ENCODE measurements at places on chromosomes 12 and 14.

GRCh38 chr14:72742838-72743195, 151.1 kb downstream of the DPF3 start:
- no peak for DNase-seq

DNA sequence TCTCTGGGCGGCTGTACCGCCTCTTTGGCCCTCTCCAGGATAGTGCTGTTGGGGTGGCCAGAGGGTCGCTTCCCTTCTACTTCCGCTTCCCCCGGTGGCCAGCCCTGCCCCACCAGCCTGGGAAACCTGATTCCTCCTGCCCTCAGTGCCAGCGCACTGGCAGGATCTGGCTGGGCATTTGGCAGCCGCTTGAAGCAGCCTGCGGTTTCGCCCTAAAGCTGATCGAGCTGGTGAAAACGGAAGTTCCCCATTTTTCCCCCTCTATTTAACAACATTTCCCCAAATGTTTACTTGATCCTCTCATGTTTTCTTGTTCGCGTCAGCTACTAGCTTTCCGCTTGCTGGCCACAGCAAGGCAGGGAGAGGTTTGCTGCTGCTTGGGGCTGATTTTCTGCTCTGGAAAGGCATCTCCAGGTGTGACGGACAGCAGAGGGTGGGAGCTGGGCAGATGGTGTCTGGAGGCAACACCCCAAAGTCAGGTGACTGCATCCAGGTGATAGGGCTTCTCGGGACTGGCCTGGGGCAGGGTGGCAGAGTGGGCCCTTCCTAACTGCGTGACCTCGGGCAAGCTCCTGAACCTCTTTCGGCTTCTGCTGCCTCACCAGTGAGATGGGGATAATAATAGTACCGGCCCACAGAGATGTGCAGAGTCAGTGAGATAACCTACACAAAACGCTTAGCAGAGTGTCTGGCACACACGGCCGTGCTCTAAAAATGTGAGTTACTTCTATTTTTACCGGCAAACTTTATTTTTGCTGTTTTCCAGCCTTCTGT, 53.1 kb downstream of the TSPAN9 start:
- no peak for DNase-seq

- no peak for DNase-seq
These were observed 46.2 kb downstream of the WIF1 start for GRCh38 chr12:65074932-65075331.

GRCh38 chr12:73656375-73656774, 881.3 kb upstream of the ATXN7L3B start:
- DNase-seq: no peak

- no peak for DNase-seq
These were observed 42.0 kb downstream of the HECTD4 start for GRCh38 chr12:112340230-112340629.

DNA sequence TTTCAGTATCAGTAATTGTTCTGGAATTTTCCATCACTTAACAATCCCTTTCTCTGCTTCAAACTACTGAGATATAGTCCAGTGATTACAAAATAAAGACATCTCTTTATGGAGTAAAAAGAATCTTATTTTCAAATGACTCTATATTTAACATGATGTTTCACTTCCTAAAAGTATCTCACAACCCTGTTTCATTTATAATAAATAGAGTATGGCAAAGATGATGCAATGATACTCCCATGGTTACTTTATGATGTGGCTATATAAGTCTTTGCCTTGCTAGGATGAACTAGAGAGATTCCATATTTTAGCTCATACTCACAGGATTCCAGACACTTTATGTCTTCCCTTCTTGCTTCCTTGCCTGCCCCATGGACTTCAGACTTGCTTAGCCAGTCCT, 953.5 kb upstream of the MDGA2 start:
- no peak for DNase-seq

- DNase-seq: no peak
These were observed 69.3 kb downstream of the SERPINA3 start for GRCh38 chr14:94681300-94682060.

GRCh38 chr12:101829639-101830366, 956 bp downstream of the GNPTAB start:
- no peak for DNase-seq

GRCh38 chr14:27672047-27672446, 1074.2 kb upstream of the NOVA1 start:
- DNase-seq: no peak

DNA sequence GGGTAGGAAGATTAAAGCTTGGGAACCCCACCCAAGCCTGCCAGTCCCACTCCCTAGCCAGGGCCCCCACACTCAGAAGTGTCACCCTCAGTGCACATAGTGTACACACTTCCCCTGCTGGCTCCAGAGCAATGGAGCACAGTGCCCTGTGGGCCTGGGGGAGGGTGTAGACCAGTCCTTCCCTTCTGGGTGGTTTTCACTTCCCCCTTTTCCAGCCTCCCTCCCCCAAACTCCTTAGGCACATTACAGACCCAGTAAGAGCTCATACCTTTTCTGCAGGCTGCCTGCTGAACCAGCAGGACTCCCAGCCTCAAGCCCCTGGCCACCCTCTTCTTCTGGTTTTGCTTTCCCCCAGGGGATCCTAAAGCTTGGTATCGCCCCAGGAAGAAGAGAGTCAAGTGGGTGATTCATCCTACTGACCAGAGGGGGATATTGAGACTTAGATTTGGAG, at the start of gene ZNF385A:
Gene ZNF385A (minus strand): TSS at position 143 of the 451 bp plus-strand sequence. CDS start 219 bp downstream, outside the sequence.
- no peak for DNase-seq

DNA sequence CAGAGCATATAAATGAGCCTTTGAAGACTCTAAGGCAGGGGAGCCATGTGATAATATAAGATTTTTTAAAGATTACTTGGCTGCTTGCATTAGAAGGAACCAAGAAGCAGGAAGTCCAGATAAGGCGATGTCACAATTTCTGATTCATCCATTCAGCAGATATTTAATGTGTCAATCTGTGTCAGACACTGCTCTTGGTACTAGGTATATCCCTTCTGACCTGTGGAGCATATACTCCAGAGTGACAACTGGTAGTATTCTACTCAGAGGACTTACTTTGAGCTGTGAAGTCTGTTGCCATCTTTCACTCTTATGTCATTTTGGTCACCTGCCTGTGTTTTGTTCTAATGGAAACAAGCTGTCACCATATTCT, 10.7 kb downstream of the EID3 start:
- no peak for DNase-seq

GRCh38 chr14:92964124-92965109, 41.5 kb downstream of the CHGA start:
- no peak for DNase-seq

- no peak for DNase-seq
These were observed 9.5 kb upstream of the BCL7A start for GRCh38 chr12:122012184-122012583.

DNA sequence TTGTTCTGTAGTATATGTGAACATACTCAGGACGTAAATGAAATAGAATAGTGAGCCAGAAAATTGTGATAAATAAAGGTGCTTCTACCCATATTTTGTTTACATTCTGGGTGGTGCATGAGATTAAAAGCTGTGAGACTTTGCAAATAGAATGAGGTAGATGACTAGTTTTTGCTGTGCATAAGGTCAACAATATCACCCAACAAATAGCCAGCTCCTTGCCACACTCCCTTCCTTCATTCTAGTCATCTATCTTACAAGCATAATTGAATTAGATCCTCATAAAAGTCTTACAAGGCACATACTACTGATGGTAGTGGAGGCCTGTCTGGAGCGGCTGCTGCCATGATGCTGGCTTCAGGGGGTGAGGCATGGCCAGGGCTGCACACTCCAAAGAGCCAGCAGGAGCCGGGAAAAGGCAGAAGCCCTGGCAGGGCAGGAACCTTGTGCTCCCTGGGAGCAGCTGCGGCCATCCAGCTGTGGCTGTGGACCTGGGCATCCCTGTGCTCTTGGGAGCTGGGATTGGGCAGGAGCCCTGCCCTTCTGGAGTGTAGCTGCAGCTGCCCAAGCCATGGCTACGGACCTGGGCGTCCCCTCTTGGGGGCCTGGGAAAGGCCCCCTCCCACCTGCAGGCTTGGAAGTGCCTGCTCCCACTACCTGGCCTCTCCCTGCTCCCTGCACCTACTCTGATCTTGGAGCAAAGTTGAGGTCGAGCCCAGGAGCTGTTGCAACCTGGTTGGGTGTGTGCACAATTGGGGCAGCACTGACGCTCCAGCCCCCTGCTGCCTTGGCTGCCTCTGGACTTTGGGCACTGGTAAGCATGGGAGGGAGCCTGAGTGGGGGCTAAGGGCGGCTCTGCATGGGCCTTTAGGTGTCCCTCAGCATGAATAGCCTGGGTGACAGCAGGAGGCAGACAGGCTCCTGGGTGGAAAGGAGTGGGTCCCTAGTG, 112.8 kb downstream of the DACT1 start:
- DNase-seq: no peak

DNA sequence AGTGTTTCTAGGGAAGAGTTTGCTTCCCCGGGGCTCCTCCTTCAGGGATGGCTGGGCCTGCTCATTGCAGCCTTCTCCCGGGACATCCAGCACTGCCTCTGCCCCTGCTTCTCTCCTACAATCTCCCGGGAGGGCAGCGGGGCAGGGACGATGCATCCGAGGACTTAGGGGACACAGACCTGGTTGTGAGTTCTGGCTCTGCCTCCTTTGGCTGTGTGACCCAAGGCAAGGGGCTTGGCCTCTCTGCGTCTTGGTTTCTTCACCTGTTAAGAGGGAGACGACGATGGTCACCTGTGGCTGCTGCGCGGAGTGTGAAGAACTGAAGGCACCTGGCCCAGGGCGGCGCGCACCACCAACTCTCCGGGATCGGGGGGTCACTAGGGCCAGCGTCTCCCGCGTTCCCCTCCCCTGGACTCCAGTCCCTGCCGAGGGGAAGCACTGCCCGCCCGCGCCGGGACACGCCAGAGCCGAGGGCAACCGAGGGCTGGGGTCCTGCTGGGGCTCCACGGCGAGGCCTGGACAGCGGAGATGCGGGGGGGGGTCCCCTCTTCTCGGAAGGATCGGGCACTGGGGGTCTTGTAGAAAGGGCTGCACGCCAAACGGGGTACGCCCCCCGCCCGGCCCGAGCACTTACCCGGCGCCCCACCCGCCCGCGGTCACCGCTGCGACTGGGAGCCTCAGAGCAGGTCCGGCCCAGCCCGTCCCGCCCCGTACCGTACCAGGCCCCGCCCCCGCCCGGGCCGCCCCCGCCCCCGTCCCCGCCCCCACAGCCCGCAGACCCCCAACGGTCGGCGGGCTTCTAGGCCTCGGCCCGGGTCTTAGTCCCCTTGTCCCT, at the start of gene HVCN1:
Gene HVCN1 (minus strand): TSS at position 670 of the 835 bp plus-strand sequence. CDS start 5,870 bp downstream, outside the sequence.
- DNase-seq: peak; percentile 33

DNA sequence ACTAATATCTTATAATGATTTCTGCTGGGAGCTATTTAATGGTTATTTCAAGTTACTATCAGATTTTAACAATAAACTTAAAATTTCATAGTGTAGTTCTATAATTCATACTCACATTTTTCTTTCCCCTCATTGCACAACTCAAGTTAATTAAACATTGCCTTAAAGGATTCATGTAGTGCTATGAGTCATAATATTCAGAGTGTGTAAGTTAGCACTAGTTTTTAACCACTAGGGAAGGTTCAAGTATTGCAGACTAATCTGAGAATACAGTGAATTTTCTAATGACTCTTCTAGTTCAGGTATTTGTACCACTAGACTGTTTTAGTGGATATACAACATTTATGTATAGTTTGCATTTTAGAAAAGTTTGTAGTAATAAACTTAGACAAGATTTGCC, 49.9 kb downstream of the FOXA1 start:
- DNase-seq: no peak

DNA sequence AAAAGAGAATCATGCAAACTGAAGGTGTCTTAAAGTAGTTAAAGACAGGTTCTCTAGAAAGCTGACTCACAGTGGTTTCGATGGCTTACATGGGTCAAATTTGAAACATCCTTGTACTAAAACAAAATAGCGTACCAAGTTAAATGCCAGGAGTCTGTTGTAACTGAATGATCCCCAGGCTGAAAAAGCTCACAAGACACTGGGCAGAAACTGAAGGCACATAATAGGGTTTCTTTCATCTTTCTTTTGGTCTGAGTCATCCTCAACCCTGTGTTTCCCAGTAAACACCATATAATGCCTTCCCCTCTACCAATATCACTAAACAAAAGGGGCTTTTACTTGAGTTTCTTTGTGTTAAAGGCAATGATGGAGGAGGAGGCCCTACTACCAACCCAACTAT, 12.8 kb downstream of the ZFYVE1 start:
- no peak for DNase-seq

DNA sequence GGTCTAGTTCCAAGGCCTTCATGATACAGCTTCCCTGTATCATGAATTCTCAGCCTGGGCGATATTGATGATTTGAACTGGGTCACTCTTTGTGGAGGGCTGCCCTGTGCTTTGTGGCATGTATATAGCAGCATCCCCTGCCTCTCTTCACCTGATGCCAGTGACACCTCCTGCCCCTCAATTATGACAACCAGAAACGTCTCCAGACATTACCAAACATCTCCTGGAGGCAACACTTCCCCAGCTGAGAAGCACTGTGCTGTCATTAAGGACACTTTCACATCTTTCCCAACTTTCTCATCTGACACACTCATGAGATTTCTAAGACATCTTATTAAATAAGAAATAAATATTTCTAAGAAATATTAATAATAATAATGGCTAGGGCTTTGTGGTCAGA, 315.3 kb downstream of the BCL11B start:
- no peak for DNase-seq

GRCh38 chr12:7293670-7294069, 10.2 kb upstream of the ACSM4 start:
- no peak for DNase-seq

DNA sequence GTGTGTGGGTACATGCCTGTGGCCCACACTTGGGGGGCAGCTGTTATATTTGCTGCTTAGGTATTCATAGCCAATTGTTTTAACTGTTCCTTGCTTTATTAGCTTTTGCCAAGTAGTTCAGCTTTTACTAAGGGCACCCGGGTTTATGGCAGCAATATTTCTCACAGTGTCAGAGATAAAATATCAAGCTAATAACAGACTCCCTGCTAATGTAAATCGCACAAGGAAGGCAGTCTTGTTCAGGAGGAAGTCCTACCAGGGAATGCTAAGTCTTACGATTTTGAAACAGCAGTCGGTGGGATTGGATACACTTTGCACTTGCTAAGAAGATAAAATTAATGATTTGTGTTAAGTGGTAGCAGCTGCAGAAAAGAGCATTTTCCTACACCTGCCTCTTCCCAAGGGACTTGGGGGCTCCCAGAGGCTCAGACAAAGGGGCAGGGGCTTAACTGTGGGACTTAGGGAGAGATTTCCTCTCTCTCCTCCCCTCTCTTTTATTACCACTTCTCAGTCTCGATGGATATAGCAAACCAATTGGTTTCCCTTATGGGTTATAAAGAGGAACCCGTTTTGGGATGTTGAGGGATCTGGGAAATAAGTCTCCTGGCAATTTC, 175.1 kb downstream of the NRXN3 start:
- DNase-seq: no peak

DNA sequence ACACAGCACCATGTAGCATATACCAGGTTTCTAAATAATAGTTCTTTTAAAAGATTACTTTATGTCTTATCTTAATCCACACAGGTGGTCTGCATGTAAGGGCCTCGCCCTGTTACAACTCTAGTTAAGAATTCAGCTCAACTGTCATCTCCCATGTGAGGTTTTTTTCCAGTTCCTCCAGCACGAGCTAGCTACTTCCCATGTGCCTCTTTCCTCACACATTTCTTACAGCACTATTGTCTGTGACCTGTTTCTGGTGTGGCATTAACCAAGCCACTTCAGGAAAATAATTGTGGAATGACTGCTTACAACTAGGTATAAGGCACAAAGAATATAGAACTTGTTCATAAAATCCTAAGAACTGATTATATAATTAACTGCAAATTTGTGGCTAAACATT, 65.5 kb downstream of the SH2B3 start:
- DNase-seq: no peak

Measured in activated naive CD4-positive, alpha-beta T cell treated with Interleukin-2 at 50 U/mL for 16 hours (primary cell).